ENCODE measurements at places on chromosomes 11 and 22.

- no peak for DNase-seq
These were observed 90.0 kb downstream of the ARHGAP42 start for GRCh38 chr11:100777103-100777502.

GRCh38 chr22:27241430-27242321 lies 559.9 kb downstream of the MN1 start:
- DNase-seq, result no peak

DNA sequence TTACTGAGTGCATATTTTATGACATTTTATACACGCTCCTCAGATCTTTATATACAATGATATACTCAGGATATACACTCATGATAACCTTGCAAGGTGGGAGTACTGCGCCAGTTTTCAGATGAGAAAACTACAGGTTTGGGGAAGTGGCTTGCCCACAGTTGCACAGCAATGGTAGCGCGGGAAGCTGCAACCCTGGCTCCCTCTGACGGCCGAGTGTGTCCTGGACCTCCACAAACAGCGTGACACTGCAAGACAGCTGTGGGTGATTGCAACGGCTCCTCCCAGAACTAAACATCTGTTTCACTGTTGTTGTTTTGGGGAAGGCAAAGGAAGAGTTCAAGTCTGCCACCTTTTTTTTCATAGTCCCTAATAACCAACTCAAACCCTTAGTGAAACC lies 47.0 kb downstream of the PACSIN2 start:
- no peak for DNase-seq

DNA sequence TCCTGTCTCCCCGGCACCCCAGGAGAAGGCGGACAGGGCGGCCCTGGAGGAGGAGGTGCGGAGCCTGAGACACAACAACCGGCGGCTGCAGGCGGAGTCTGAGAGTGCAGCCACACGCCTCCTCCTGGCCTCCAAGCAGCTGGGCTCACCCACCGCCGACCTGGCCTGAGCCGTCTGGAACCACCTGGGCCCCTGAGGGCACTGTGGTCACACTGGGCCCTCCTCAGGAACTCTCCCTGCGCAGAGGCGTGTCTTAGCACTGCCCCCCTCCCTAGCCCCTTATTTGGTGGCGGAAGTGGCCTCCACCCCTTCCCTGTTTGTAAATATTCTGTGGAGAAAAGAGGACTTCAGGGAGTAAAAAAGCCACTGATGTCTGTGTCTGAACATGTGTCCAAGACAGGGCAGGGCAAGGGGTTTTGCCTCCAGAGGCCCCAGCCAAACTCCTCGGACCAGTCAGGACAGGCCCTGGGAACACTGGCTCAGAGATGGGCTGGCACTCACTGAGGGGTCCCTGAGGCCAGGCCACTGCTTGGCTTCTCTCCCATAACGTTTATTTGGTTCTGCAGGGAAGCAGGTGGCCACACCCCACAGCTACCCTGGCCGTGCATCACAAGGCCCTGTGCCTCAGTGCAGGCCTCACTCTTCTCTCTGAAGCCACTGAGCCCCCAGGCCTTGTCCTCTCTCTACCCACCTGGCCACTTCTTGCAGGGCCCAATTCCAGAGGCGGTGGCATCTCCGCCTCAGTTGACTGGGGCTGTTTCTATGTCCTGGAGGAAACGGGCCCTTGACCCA lies 12.0 kb downstream of the RELA start:
- no peak for DNase-seq
